ENCODE measurements at places on chromosomes 3 and 15.

DNA sequence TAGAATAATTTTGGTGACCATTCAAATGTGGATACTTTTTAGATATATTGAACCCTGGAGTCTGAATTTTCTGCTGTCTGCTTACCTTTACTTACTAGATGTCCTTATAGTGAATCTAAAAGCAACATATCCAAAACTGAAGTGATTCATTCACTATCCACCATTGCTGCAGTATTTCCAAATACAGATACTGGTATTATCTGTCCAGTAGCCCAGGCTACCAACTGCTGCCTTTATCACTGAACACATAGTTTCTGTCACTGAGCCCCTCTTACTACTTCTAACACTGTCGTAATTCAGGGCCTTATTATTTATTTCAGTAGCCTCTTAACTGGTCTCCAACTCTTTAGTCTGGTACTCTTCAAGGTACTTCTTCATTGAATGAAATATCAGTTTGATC lies 49.2 kb downstream of the SLMAP start:
- DNase-seq, result no peak

DNA sequence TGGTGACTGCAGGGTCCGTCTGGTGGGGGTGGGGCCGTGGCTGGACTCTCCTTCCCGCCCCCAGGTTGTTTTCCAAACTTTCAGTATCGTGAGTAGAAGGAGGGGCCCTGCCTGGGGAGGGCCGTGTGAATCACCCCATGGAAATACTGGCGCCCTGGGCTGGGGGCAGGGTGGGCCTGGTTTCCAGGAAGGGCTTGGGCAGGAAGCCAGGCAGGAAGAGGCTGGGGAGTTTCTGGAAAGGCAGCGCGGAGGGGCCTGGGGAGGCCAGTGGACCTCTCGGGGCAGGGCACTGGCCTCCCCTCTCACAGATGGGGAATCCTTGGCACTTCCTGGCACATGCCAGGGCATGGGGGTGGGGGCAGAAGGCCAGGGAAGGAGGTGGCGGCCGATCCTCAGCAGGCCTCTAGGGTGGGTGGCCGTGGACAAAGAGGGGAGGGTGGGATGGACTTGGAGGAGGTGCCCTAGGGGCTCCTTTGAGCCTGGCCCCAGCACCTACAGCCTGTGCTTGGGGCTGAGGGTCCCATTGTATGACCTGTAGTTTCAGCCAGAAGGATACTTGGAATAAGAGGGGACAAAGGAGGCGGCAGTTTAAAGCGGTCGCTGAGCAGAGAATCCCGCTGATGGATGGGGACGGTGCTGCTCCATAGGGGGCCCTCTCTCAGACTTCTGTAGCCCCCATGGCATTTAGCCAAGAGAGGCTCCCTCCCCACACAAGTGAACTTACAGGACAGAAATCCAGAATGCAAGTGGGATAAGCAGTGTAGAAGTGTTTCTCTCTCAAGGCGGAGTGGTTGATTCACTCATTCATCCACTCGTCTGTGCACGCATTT lies 56.5 kb upstream of the GATA2 start:
- DNase-seq, result no peak

DNA sequence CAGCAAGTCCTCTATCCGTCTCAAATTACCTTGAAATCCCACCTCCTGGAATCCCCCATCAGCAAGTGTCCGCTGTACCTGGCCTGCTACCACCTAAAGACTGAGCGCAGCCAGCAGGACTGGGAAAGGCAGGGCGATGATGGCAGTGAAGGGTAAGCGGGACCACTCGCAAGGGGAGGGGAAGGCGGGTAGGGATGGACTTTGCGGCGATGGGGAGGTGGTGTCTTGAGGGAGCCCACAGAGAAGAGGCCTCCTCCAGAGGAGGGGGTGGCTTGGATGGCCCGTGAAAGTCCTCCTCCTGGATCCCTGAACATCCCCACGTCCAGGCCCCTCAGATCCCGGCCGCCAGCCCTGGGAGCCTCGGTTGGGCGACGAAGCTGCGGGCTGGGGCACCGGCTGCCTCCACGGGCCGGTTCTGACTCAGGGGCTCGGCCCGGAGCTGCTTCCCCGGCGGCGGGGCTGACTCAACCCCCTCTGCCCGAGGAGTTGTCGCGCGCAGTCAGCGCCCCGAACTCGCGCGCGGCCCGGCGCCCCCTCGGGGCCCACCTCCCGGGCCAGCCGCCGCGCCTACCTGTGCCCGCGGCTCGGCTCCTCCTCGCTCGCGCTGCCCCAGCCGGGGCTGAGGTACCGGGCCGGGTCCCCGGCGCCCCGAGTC lies 512 bp downstream of the LARP6 start:
- DNase-seq, result no peak

- DNase-seq, result no peak
Measured at GRCh38 chr3:69409011-69409410, 23.1 kb upstream of the FRMD4B start.

GRCh38 chr15:87929841-87930240 lies 326.7 kb downstream of the NTRK3 start:
- no peak for DNase-seq

DNA sequence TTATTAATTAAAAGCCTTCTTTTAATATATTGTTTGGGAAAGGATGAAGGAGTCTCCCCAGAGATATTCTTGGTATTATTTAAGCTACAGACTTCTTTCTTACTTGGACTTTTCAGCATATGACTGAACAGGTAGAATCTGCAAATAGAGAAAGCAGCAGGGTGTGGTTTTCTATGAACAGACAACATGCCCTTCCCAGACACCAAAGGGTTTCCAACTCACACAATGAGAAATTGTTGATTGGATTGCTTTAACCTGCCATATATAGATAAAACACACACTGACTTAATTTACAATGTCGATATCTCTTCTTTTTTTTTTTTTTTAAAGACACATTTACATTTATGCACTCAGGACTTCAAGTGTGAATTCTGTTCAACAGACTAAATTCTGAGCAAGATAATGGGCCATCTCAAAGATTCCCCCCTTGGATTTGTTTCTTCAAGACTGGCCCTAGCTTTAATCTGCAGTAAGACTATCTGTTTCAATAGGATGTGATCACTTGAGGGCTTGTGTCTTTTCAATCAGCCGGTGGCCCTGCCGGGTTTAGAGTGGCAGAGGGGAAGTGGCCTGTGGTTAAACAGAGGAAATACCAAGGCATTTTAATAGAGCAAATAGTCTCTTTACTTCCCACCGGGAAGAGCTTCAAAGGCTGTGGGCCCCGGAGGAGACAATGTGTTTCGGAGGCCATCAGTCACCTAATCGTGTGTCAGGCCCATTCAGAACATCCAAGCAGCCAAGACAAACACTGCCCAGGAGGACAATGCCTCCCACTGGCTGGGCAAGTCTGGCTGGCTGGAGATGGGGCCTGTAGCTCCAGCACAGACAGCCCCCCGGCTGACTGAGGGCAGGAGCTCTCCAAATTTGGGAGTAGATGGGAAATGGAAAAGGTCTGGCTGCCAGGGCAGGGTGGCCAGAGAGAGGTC lies 6.1 kb downstream of the IL17RD start:
- DNase-seq, result peak; percentile 62

- no peak for DNase-seq
Measured at GRCh38 chr3:98968824-98969223, 67.3 kb upstream of the DCBLD2 start.

- no peak for DNase-seq
Measured at GRCh38 chr15:68781766-68782588, 38.7 kb downstream of the ANP32A start.

- DNase-seq, result no peak
Measured at GRCh38 chr15:101651554-101652097, 555 bp downstream of the TM2D3 start.

DNA sequence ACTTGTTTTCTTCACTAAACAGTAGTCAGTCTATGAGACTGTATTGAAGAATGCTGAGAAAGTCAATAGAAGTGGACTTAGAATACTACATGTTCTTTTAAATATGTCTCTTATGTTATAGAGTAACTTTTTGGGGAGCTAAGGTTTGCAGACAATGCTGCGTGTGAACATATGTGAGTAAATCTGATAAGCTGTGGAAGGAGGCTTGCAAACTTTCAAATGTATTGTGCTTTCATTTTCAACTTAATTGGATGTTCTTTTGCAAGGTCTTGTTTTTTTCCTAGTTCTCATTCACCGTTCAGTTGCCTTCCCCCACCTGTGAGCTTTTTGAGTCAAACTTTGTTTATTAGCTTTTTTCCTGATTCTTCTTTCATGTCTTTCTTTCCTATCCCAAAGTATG lies 176.2 kb downstream of the LPP start:
- DNase-seq, result no peak

DNA sequence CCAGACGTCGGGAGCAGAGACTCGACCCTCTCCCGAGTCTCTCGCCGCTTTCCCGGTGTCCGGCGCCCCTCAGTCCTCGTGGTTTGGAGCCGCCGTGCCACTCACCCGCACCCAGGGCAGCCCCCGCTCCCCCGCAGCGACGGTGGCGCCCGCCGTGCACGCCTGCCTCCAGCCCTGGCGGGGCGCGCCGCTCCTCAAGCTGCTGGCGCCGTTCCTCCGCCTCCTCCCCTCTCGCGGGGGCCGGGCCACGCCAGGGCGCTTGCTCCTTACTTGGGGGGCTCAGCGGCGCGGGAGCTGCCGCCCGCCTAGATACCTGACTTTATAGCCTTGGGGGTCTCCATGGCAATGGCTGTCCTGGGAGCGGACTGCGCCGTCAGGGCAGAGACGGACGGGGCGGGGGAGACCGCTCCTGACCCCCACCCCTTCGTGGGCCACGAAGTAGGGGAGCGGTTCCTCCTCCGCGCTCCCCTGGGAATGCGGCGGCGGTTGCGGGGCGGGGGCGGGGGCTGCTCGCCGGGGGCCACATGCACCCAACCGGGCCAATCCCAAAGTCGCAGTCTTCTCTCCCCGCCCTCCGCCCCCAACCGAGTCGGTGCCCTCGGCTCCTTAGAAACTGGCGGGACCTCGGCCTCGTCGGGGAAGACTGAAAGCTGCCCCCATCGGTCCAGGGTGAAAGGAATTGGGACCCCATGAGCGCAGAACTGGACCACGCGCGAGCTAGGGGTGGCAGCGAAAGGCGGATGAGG lies at the start of gene ANKRD63:
Gene ANKRD63, minus strand, starts transcription at position 196 of the 746 bp plus-strand sequence. CDS start 478 bp downstream, outside the sequence.
- peak; percentile 80 for DNase-seq

Data from NB4 (cell line).